ENCODE measurements at places on chromosomes 3 and 15.
A peak's percentile ranks its signal among the peaks of the same experiment; 100 is the strongest.

DNA sequence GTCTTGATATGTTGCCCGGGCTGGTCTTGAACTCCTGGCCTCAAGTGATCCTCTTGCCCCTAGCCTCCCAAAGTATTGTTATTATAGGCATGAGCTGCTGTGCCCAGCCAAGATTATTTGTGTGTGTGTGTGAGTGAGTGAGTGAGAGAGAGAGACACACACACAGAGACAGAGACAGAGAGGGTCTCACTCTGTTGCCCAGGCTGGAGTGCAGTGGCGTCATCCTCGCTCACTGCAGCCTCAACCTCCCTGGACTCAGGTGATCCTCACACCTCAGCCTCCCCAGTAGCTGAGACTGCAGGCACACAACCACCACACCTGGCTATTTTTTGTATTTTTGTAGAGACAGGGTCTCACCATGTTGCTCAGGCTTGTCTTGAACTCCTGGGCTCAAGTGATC is 5.8 kb downstream of the ICE2 start:
- no peak for DNase-seq

DNA sequence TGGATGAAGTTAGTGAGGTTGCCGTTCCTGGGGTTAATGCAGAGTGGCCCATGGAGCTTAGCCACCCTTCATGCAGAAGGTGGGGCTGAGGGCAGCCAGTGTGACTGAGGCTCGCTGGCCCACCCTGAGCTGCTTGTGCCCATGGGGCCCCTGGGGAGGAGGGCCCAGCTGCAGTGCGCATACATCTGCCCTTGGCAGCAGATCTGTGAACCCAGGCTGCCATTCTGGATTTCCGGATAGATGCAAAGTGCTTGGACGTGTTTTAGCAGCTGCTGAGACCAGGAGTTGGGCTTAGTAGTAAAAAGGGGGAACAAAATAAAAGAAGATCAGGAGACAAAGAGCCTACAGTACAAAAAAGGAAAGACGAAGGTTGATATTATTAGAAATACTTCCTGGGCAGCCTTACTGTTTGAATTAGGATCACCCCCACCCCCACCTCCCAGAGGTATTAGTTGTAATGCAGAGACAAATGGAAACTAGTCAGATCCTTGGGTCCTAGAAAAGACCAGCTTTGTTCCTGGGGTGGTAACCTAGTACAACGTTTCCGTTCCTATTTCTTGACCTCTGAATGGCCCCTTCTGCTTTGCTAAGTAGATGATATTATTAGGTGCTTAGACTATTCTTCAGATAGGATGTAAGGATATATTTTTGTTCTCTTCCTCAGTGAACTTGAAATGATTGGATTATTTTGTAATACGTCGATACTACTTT is 70.2 kb downstream of the IGF1R start:
- DNase-seq, result no peak

GRCh38 chr15:45635763-45636292 is 999 bp downstream of the SQOR start:
- no peak for DNase-seq

GRCh38 chr3:110995461-110996231 is 76.0 kb upstream of the NECTIN3 start:
- DNase-seq, result peak; percentile 67

- DNase-seq, result no peak
Measured at GRCh38 chr3:169218314-169218983, 445.1 kb downstream of the MECOM start.

- DNase-seq, result no peak
Measured at GRCh38 chr15:56425976-56426375, 39.0 kb downstream of the MNS1 start.

- DNase-seq, result peak; percentile 62
Measured at GRCh38 chr15:47196048-47196447, 521.3 kb upstream of the SEMA6D start.

DNA sequence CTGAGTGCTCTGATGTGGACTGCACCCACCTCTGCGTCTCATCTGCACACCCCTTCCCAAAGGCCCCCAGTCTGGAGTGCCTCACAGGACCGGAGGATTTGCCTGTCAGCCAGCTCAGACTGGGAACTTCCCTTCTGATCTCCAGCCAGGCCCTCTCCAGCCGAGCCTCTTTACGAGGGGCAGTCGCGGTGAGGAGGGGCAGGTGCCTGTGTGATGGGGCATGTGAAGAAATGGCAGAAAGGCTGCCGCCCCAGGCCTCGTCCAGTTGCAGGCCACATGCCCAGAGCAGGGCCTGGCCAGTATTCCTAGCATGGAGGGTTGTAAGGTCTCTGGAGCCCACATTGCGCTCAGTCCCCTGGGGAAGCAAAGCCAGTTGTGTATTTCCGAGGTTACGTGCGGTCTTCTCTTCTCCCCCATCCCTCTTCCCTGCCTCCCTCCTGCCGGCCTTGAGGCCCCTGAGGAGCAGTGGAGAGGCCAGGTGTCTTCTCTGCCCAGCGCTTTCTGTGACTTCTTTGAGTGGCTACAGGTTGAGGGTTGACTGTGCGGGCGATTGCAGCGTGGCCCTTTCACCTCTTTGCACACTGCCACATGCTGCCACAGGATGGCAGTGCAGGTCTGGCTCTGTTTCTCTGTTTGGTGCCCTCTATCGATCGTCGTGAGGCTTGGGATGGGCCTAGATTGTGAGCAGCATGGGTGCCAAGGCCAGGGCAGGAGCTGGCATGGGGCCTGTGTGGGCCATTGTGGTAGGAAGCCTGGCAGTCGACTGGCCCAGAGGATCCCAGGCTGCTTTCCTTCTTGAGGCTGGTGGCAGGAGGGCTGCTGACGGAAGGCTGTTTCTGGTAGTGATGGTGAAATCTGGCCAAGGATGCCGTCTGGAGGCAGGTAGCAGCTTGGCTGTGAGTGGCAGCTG is 5.3 kb downstream of the CLK3 start:
- peak; percentile 35 for DNase-seq

- DNase-seq, result no peak
Measured at GRCh38 chr3:156098437-156099035, 21.8 kb upstream of the KCNAB1 start.

DNA sequence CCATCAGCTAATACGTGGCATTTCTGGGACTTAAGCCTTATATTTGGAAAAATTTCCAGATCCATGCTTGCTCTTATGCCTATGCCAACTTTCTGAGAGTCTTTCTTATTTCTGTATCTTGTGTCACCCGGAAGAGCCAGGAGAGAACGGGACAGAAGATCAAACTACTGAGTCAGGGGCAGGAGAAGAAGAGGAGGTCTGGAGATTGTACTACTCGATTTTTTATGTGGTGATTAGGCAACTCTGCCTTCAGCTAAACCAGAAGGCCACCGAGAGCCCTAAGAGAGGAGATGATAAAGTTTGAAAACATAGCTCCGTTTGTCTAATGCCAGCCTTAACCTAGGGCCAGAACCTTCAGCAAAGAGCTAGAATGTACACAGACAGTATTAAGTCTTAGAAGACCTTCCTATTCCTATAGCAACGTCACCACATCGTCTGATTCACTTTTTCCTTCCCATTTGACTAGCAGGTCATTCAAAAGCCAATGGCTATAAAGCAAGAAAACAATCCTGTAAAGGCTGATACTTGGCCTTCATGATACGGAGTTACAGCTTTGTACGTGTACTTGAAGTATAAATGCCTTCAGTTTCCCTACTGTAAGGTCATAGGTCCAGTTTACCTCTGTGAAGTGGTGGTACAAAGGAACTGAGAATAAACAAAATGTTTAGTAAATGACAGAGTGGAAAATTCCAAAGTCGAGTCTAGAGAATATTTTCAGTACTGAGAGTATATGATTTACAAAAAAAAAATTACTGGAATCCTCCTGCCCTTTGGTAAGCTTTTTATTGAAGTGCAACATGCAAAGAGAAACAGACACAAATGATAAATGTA is 96.1 kb upstream of the ICE2 start:
- DNase-seq, result no peak

GRCh38 chr3:96915445-96915844 is 101.1 kb downstream of the EPHA6 start:
- DNase-seq, result no peak

- DNase-seq, result peak; percentile 85
Measured at GRCh38 chr15:32888221-32888761, 170.5 kb downstream of the GREM1 start.

GRCh38 chr3:25380222-25380739 is 47.8 kb upstream of the RARB start:
- no peak for DNase-seq

GRCh38 chr3:110767838-110768237 is 303.8 kb upstream of the NECTIN3 start:
- DNase-seq, result no peak

DNA sequence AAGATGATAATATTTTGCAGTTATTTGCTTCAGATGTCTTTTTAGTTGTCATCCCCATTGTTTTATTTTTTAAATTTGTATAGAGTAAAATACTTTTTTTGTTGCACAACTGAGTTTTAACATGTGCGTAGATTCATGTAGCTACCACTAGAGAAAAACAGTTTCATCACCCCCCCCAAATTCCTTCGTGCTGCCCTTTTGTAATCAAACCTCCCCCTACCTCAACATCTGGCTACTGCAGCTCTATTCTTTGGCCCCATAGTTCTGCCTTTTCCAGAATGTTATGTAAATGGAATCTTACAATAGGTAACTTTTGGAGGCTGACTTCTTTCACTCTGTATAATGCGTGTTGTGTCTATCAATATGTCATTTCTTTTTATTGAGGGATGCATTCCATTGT is 232.0 kb upstream of the RASGRP1 start:
- DNase-seq, result no peak

DNA sequence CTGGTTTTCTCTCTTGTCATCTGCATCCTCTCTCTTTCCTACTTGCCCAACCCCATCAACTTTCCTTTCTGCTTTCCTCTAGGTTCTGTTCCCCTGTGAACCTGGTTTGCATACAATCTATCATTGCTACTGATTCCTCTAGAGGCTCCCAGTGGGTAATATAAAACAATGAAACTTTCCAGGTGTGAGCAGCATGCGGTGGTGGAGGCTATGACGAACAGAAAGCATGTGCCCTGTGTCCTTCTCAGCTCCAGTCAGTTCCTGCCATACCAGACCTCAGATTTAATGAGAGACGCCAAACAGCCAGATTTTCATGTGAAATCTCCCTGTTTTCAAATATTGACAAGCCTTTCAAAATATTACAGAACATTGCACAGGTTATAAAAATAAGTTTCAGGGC is 3.5 kb upstream of the ACAP2 start:
- DNase-seq, result no peak

DNA sequence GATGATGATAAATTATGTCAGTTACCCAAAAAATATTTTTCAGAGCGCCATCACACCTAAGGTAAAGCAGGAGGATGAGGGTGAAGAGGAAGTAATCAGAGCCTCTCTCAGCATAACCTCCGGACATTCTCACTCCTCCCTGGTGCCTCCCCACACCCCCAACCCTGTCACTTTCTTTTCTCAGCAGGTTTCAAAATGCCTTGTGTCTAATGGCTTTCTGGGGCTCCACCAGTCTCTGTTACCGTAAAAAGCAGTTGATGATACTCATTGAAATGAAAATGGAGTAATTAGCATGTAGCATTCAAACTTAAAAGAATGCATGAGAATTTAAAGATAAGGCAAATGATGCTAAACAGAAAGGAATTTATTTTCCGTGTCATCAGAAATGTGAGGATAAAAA is 180.0 kb downstream of the ERC2 start:
- no peak for DNase-seq

DNA sequence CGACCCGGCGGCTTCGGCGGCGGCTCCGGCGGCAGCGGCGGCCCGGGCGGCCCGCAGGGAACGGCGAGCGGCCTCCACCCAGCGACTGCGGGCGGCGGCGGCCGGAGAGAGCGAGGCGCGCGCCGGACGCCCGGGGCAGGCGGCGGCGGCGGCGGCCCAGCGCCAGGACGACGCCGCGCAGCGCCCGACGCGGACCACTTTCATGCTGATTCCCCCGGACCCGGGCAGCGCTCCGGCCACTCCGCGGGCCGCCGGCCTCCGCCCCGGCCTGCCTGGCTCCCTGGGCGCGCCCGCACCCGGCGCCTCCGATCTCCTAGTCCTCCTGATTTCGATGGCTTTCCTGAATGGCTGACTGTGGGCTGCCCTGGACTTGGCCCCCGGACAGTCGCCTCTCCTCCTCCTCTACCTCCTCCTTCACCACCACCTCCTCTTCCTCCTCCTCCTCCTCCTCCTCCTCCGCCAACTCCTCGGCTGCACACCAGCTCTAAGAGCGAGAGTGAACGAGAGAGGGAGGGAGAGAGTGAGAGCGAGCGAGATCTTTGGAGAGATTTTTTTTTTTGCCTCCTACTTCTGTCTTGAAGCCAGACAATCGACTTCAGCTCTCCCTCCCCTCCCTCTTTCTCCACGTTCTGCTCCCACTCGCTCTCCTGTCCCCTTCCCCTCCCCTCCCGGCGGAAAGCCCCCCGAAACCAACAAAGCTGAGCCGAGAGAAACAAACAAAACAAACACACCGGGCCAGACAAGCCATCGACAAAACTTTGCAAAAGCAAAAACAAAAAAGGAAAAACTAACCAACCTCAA is 844 bp downstream of the NR2F2 start:
- DNase-seq, result no peak

- DNase-seq, result no peak
Measured at GRCh38 chr15:77627581-77627980, 5.1 kb downstream of the LINGO1 start.

DNA sequence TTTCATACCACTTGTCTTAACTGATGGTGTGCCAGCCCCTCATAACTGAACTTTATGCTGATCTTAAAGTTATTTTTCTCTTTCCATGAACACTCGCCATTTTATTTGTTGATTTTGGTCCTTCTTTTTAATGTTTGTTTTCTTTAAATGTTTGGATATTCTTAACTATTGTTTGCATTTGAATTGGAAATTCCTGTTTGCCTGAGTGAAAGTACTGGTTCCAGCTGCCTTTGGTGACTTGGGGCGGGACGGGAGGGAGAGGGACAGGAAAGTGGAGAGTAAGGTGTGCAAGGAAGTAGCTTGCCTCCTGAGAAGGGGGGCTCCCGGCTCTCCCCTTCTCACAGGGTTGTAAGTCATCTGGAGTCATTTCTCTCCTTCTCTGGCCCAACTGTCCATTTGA is 287.1 kb upstream of the PPP2R3A start:
- no peak for DNase-seq

GRCh38 chr3:72062017-72062416 is 277.1 kb upstream of the PROK2 start:
- DNase-seq, result no peak

GRCh38 chr3:72346526-72346926 is 501.7 kb downstream of the SHQ1 start:
- peak; percentile 97 for DNase-seq

All from GM04504 (cell line).